ENCODE measurements at places on chromosomes 11 and 22.
A peak's percentile ranks its signal among the peaks of the same experiment; 100 is the strongest.

DNA sequence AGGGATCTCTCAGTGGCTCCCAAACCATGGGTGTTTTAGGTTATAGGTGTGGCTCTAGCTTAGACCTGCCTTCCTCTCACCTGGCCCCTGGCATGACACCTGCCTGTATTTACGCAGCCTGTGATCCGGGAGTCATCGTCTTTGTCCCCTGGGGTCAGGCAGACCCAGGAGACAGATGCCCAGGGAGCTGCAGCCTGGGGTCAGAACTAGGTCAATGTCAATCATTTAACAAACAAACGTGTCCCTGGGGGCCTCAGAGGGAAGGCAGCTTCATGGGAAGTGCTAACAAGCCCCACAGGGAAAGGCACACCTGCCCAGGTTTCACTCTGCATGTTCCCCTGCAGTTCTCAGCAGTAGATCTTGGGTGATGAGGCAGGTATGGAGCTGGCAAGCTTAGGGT, 12.0 kb downstream of the BACE1-AS start:
- peaks cover 15% of the 10 kb centered on the region for H3K4me1 ChIP-seq
- no peak for DNase-seq
- no peak overlapping the region for H3K4me3 ChIP-seq

DNA sequence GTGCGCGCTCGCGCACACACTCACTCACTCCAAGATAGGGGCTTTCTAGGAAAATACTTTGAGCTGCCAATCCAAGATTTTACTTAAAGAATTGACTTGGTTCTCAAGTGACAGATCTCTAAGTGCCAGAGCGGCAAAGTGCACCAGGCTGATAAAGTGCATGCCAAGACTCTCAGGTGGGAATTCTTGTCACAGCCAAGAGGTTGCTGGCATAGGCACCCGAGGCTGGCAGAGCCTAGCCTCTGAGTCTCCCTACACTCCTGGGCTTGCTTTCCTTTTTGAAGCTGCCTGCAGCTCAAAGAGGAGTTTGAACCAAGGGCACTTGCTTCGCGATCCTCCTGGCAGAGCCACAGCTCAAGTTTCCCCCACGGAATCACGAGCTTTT, 2.5 kb upstream of the ADM start:
- peaks cover 43% of the 10 kb centered on the region for H3K4me1 ChIP-seq
- DNase-seq = no peak
- peak overlapping the region; percentile 74 for H3K27ac ChIP-seq
- peak overlapping the region; percentile 88 for H3K4me3 ChIP-seq
- H3K36me3 ChIP-seq = no peaks in the 10 kb centered on the region

DNA sequence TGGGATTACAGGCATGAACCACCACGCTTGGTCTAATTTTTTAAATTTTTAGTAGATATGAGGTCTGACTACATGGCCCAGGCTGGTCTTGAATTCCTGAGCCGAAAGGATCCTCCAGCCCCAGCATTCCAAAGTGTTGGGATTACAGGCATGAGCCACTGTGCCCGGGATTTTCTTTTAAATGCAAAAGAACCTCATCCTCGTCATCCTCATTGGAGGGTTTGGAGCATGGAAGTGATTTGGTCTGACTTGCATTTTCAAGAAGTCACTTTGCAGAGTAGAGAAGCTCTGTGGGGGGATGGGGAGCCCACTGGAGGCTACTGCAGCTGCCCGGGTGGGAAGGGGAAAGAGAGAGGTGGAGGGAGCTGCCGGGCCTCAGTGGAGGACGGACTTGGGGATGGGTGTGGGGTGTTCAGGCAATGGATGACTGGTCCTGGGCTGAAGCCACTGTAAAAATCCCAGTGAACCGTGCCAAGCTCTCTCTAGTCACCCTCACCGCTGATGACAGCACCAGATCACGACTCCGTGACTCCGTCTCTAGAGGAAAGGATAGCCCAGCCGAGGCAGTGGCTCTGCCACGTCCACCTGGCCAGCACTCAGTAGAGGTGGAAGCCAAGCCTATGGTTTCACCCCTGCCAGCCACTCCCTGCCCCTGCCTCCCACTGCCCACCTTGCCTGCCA, 32.8 kb upstream of the SLC22A12 start:
- H3K27ac ChIP-seq = no peak overlapping the region
- no peaks in the 10 kb centered on the region for H3K36me3 ChIP-seq
- DNase-seq = no peak
- peaks cover 16% of the 10 kb centered on the region for H3K4me1 ChIP-seq
- no peak overlapping the region for H3K4me3 ChIP-seq

DNA sequence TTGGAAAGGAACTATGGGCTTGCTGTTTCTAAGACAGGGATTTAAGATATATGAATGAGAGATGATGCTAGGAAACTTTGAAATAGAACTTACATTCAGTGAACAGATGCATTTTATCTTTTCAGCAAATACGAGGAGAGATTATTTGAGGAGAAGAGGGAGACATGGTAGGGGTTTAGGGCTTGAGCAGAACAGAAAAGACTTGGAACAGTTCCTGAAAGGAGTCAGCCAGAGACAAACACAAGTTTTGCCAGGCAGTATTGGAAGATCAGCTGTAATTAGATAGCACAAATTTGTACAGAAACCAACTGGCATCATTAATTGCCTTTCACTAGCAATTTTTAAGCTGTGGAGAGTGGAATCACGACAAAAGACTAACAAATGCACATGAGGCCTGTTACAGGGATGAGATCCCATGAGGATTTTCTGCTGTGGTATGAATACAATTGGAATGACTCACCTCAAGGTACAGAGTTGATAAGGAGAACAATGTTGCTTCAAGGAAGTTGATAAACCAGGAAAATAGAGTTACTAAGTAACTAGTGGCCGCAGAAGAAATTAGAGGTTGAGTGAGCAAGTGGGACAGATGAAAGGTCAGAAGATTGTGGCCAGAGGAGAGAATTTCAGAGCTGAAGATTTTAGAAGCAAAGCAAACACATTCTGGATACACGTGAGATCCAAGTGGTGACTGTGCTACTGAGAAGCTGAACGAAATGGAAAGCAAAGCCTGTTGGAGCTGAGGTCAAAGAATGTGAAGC, 67.9 kb downstream of the CYB5R2 start:
- no peak overlapping the region for H3K4me3 ChIP-seq
- H3K27me3 ChIP-seq = peaks cover 5% of the 10 kb centered on the region
- H3K4me1 ChIP-seq = peaks cover 21% of the 10 kb centered on the region
